ENCODE measurements at places on chromosomes 1 and 21.

- no peak for DNase-seq
Measured at GRCh38 chr1:3323796-3324703, 130.4 kb upstream of the ARHGEF16 start.

DNA sequence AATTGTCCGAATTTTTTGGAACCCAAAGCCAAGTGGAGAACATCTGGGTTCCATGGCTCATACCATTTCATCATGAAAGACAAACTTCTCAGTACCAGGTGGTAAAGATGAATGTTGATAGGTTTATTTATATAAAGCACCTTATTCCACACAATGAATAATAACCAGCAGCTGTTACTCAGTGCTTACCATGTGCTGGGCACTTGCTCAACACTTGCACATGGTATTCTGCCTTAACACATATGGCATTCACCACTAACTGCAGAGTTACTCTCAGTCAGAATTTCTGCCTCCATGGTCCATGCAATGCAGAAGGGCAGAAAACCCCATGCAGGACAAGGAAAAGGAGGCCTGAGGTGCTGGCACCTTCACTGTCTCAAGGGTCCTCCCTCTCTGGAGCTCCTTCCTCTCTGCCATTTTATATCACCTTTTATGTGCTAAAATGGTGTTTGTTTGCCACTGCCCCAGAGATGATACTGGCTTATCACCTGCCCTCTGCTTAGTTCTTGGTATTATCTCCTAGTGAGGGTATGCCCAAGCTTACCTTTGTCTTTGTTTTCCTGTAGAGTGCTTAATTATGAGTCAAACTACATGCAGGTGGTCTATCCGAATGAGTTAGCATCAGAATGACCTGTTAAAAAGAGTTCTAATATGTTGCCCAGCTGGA is 76.7 kb upstream of the ZNF326 start:
- no peak for DNase-seq

DNA sequence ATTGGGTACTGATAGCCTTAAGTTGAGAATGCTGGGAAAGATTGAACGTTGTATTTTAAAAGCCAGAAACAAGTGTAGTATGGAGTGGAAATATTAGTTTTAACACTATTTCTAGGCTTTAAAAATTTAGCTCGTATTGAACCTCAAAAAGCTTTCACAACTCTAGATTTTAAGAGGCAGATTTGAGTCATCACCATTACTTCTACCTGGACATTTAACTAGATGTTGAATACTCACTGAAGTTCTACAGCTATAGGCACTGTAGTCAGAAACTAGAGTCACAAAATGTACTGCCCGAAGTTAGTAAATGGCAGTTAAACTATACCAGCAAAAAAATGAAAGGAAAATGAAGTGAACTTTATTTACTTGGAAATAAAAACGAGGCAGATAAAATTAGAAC is 96.5 kb downstream of the NEK7 start:
- no peak for DNase-seq

DNA sequence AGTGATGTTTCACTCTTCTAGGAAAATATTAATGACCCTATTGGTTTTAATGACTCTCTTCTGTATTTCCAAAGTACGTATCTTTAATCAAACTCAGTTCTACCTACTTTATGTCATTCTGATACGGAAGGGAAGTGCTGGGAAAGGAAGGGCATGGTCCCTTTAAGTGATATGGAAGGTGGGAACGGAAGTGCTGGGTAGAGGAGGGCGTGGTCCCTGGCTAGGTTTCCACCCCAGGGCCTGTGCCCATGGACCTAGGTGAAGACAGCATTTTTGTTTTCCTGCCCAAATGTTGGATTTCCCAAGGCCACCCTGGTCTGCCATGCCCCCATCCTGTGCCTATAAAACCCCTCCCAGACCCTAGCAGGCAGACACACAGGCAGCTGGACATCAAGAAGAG is 24.0 kb downstream of the RGS4 start:
- DNase-seq, result no peak

GRCh38 chr1:114695430-114696058 is at the start of gene AMPD1:
TSS of gene AMPD1 (minus strand) at chr1:114695546. CDS start at chr1:114695471, 75 bp downstream.
- DNase-seq, result no peak

- DNase-seq, result no peak
Measured at GRCh38 chr1:15958111-15958510, 17.8 kb downstream of the ZBTB17 start.

DNA sequence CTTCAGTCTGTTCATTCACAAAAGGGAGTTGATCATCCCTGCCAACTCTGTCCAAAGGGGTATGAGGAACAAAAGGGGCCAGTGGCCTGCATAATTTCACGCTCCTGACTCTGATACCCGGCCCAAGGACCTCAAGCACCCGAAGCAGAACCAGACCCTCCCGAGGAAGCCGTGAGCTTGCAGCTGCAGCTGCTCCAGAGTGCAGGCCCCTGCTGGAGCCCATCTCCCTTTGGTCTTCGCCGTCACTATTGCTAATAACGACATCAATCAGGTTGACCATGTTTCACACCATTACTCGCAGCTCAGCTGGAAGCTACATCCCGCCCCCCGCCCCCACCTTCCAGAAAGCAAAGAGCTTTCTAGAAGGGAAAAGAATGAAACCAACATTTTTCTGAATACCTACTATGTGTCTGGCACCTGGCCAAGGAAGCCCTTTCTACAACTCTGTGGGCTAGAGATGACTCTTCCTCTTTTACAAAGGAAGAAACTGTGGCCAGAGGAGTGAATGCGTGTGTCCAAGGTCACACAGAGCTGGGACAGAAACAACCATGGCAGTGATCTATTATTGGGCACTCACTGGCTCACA is 5.5 kb downstream of the NKAIN1 start:
- no peak for DNase-seq

- DNase-seq, result no peak
Measured at GRCh38 chr1:226634611-226635246, 86.2 kb downstream of the STUM start.

DNA sequence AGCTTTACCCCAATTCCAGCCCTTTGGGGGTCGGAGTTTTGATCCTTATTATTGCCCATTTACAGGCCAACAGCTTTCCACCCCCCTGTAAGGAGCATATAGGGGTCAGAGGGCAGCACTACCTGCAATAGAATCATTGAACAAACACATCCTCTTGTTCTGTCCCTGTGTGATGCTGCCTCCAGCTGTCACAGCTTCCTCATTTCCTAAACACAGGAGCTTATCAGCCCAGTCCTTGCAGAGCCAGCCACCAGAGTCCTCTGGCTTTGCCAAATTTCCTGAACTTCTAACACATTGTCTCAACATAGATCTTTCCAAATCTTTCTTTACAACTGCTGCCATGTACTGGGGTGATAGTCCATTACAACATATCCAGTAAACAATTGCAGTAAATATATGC is 32.8 kb upstream of the PTBP2 start:
- no peak for DNase-seq

DNA sequence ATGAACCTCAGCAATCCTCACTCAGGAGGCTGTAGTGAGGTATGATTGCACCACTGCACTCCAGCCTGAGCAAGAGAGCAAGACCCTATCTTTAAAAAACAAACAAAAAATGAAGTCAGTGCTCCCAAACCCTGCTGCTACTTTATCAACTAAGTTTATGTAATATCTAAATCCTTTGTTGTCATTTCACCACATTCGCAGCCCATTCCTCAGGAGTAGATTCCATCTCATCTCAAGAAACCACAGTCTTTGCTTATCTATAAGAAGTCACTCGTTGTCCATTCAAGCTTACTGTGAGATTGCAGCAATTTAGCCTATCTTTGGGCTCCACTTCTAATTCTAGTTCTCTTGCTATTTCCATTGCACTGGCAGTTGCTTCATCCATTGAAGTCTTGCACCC is 44.3 kb upstream of the RGL1 start:
- DNase-seq, result no peak

GRCh38 chr1:21956720-21957552 is 19.8 kb upstream of the HSPG2 start:
- no peak for DNase-seq

All from stimulated activated CD8-positive, alpha-beta memory T cell treated with anti-CD3 and anti-CD28 coated beads, Interleukin-15, amount 100 ng/mL, for 48 hours (primary cell).